ENCODE measurements at places on chromosomes 1 and 21.

DNA sequence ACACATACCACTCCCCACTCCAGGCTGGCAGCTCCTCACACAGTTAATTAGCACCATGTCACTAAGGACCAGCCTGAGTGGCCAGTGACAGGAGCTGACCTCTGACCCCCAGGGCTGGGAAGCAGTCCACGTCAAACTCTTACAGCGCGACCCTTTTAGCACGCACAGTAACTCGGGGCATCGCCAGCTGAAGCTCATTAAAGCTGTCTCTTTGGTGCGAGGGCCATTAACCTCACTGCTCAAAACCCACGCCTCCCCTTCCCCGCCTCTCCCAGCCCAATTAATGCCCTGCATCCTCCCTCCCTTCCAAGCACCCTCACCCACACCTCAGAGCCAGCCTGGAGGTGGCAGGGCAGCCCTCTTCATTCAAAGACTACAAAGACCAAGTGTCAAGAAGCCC is 31.7 kb downstream of the DMAP1 start:
- no peak for DNase-seq

DNA sequence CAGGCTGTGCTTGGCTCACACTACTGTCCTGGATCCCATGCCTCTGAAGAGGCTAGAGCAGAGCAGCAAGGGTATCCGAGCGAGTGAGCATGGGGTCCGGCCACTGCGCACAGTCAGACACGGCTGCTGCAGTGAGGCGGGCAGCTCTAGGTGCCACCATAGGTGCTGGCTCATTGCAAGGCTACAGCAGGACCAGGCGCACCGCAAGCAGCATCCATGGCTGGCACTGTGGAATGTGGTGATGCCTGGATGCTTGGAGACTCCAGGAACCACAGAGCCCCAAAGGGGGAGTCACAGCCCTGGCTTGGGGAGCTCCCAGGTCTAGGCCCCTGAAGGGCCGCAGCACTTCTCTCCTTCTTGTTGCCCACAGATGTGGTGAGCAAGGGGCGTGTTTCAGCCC is 47.2 kb downstream of the ATP6V1G3 start:
- DNase-seq = no peak

- DNase-seq = no peak
Observed at GRCh38 chr21:45418301-45419071, 13.5 kb downstream of the COL18A1 start.

- no peak for DNase-seq
Observed at GRCh38 chr1:33211972-33212371, 30.1 kb upstream of the TRIM62 start.

DNA sequence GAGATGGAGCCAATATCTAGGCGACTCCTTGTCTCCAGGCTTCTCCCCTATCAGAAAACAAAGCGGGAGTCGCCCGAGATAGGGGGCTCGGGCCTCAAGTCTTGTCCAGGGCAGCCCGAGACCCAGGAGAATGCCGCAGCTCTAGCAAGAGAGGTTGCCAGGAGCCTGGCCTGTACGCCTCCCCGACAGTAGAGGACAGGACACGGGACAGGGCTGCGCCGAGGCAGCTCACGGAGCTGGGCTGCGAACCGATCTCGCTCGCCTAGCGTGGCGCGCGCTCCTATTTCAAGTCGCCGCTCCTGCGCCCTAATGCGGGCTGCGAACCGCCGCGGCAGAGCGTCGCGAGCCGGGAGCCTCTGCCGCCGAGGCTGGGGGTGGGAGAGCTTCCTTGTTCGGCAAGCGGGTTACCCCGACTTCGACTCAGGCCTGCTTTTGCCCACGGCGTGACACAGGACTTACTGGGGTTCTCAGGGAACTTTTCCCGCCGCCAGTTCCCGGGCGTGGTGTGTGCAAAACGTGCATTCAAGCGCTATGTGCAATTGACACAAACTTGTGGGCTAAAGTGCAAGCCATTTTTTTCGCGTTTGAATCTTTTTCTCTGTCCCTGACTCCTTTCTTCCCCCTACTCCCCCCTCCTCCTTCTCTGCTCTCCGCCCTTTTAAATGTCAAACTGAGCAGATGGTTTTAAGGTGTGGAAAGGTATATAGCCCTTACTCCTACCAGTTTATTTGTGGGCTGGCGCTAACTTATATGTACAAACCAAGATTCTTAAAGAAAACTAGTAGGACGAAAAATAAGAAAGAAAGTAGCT is 2.4 kb upstream of the PROX1 start:
- no peak for DNase-seq

DNA sequence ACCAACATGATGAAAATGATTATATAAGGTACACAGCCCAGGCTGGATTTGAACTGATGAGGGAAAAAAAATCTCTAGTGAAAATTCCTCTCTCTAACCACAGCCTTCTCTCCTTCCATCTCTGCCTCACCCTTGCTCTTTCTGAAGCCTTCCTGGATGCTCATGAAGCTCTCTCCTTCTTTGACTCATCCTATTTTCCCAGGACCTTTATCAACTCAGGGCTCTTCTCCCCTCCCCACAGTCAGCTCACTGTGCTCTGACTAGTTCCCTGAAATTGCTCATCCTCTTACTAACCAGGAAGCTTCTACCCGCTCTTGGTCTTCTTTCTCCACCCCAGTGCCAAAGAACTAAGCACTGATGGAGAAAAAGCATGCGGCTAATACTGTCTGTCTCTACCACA is 46.4 kb upstream of the ERG start:
- no peak for DNase-seq

DNA sequence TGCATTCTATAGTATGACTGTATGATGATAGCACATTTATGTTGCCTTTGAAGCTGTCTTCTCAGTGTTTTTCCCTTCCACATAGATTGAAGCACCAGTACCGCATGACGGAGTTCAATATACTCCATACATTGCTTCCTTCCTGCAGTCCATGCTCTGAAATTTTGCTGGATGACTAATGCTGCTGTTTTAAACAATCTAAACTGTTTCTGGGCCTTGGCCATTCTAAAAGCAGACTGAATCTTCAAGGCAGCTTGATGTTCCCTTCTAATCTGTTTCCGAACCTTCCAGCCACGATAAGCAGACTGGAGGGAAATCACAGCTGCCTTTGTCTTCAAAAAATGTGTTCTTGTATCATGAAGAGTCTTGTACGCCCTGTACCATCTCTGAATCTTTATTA is 36.2 kb upstream of the F13B start:
- DNase-seq = no peak

DNA sequence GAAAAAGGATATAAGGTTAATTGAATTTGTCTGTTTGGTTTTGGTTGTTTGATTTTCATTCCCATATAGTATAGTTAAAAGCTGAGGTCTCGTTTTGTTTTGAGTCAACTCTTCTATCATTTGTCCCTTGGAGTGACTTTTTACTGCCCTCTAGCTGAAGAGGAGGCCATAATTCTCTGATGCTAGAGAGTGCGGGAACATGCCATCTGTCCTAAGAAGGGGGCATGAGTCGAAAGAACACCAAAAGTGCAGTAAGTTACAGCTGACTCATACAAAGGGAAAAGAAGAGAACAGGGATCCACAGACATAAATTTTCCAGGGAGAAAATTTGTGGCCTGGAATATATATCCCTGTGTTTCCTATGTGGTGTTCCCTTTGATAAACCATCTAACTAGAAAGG is 4.1 kb downstream of the KRTAP21-3 start:
- DNase-seq = no peak

GRCh38 chr21:41768437-41769042 is 1.7 kb upstream of the RIPK4 start:
- DNase-seq = no peak
